Caco-2 (cell line): ENCODE measurements at places on chromosomes 2 and 18.
A peak's percentile ranks its signal among the peaks of the same experiment; 100 is the strongest.

DNA sequence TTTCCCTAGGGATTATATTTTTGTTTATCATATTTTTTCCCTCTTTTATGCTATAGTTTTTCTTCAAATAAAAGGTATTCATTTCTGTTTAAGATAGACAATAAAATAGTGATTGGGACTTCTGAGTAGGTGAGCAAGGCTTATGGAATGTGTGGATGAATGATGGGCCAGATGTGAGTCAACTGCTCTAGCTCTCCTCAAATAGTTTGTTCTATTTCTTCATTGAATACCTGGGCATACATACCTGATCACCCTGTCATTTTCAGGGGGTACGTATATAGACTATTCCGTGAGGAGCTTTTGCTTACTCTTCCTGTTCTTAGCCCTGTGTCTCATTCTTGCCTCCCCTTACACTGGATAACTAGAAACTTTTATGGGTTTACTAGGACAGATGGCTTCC lies 41.9 kb downstream of the BABAM2 start:
- no peak overlapping the region for H3K4me3 ChIP-seq
- no peaks in the 10 kb centered on the region for H3K27me3 ChIP-seq
- no peaks in the 10 kb centered on the region for H3K36me3 ChIP-seq
- peak overlapping the region; percentile 43 for H3K27ac ChIP-seq

DNA sequence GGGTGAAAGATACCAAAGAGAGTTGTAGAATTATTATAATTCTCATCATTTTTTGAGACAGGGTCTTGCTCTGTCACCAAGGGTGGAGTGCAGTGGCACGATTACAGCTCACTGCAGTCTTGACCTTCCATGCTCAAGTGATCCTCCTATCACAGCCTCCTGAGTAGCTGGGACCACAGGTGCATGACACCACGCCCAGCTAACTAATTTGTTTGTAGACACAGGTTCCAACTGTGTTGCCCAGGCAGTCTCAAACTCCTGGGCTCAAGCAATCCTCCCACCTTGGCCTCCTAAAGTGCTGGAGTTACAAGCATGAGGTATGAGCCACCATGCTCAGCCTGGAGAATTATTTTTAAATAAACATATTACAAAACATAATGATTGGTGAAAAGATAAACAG lies 92.8 kb upstream of the MSH6 start:
- no peaks in the 10 kb centered on the region for H3K36me3 ChIP-seq
- no peak overlapping the region for H3K4me3 ChIP-seq
- no peaks in the 10 kb centered on the region for H3K27me3 ChIP-seq
- no peaks in the 10 kb centered on the region for H3K4me1 ChIP-seq

GRCh38 chr2:8298783-8299182 lies 383.1 kb upstream of the ID2 start:
- no peaks in the 10 kb centered on the region for H3K36me3 ChIP-seq
- no peak overlapping the region for H3K4me3 ChIP-seq
- H3K27me3 ChIP-seq = no peaks in the 10 kb centered on the region
- no peaks in the 10 kb centered on the region for H3K4me1 ChIP-seq

GRCh38 chr2:221097568-221097915 lies 474.6 kb downstream of the EPHA4 start:
- H3K4me3 ChIP-seq = no peak overlapping the region
- H3K4me1 ChIP-seq = no peaks in the 10 kb centered on the region
- no peak for DNase-seq
- no peak overlapping the region for H3K27ac ChIP-seq
- no peaks in the 10 kb centered on the region for H3K36me3 ChIP-seq
